ENCODE measurements at places on chromosomes 7 and 10.

GRCh38 chr7:44607141-44608068, 978 bp downstream of the OGDH start:
- no peak for DNase-seq

GRCh38 chr7:223118-223800, 30.9 kb downstream of the FAM20C start:
- no peak for DNase-seq

DNA sequence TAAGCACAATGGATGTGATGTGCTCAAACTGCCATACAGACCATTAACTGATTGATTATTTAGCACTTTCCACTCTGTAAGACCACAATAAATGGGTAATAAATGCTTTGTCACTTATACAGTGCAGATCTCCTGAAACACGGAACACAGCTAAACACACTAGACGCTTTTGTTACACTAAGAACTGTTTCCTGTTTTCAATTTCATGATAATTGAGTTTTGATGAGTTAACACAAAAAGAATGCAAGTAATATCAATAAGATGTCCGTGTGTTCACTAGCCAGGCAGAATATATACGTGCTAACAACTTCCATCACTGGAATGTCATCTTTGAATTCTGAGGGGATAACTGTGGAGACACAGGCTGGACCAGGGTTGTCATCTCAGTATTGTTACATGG, 178.8 kb downstream of the SKAP2 start:
- no peak for DNase-seq

GRCh38 chr7:37311355-37311754, 137.3 kb downstream of the ELMO1 start:
- DNase-seq: peak; percentile 81

- DNase-seq: peak; percentile 41
Measured at GRCh38 chr7:12158334-12159060, 52.6 kb upstream of the TMEM106B start.

- DNase-seq: peak; percentile 45
Measured at GRCh38 chr7:127514499-127514898, 70.9 kb downstream of the GCC1 start.

- peak; percentile 44 for DNase-seq
Measured at GRCh38 chr10:102555781-102556328, 52.1 kb downstream of the SUFU start.

GRCh38 chr7:141697211-141697871, 4.6 kb downstream of the DENND11 start:
- DNase-seq: peak; percentile 92

- DNase-seq: no peak
Measured at GRCh38 chr10:34791228-34791627, 23.9 kb downstream of the PARD3 start.

DNA sequence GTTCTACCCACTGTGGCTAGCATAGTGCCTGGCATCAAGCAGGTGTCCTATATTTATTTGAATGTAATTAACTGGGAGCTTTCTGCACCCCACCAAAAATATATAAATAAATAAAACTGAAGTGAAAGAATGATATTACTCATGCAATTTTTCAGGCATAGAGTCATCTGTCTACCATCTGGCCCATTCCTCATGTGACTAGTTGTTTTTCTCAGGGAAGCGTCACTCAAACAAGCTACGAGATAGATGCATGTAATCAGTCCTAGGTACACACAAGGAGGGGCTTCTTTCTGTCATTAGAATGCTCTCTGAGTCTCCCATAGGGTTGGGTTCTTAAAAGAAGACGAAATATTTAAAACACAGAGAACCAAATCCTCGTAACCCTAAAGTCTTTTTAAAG, 255.5 kb upstream of the KMT2E start:
- DNase-seq: peak; percentile 7

- no peak for DNase-seq
Measured at GRCh38 chr7:100642534-100642907, 1.2 kb upstream of the TFR2 start.

GRCh38 chr7:83130623-83131545, 31.8 kb downstream of the PCLO start:
- DNase-seq: no peak

GRCh38 chr10:21053953-21054690, 157.0 kb upstream of the NEBL start:
- DNase-seq: no peak

DNA sequence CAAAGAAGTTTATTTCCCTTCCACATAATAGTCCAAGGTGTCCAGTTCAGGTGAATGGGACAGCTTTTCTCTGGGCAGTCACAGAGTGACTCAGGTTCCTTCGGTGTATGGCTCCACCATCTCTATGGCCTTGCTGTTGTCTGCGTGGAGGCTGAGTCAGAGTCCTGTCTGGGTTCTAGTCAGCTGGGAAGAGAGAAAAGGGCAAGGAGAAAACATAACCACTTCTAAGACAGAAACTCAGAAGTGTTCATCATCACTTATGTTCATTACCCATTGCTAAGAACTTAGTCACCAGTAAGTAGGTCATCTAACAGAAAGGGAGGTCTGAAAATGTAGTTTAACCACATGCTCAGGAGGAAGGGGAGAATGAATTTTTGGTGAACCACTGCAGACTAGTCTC, 32.4 kb upstream of the CCDC7 start:
- DNase-seq: peak; percentile 86

DNA sequence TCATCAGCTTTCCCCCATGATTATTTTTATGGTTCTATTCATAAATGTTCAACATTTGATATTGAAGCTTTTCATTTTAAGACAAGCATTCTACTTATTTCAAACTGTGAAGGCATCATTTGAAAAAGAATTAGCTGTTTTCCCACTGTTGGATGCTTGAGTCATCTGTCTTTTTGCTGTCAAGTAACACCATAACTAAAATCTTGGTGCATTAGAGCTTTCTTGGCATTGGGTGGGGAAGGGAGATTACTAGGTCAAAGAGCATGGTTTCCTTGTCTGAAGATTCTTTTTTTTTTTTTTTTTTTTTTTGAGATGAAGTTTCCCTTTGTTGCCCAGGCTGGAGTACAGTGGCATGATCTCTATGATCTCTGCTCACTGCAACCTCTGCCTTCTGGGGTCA, 68.5 kb downstream of the CTBP2 start:
- no peak for DNase-seq

GRCh38 chr7:92751902-92752901, 84.2 kb downstream of the CDK6 start:
- peak; percentile 94 for DNase-seq

GRCh38 chr7:91162436-91162835, 101.8 kb upstream of the FZD1 start:
- no peak for DNase-seq

DNA sequence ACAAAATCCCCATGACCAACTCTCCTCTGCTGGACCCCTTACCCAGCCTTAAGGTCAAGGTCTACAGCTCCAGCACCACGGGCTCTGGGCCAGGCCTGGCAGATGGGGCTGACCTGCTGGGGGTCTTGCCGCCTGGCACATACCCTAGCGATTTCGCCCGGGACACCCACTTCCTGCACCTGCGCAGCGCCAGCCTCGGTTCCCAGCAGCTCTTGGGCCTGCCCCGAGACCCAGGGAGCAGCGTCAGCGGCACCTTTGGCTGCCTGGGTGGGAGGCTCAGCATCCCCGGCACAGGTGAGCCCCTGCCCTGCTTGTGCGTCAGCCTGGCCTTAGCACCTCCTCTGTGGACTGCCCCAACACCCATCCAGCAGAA, 27.5 kb upstream of the SLC29A3 start:
- no peak for DNase-seq

DNA sequence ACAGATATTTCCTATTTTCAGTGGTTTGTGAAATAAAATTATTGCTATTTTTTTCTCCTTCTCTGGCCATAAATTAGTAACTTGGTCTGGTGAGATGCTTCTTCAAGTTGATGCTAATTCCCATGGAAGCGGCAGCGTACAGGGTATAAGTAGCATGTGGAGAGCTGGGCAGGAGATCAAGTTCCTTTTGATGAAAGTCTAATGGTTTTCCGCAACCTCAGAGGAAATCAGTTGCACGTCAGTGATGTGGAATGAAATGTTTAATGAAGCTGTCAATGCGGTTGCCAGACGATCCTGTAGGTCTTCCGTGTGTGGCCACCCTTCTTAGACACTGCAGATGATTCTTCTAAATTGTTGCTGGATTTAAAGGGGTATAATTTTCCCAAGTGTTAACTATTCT, 236.4 kb upstream of the GRM3 start:
- peak; percentile 1 for DNase-seq

DNA sequence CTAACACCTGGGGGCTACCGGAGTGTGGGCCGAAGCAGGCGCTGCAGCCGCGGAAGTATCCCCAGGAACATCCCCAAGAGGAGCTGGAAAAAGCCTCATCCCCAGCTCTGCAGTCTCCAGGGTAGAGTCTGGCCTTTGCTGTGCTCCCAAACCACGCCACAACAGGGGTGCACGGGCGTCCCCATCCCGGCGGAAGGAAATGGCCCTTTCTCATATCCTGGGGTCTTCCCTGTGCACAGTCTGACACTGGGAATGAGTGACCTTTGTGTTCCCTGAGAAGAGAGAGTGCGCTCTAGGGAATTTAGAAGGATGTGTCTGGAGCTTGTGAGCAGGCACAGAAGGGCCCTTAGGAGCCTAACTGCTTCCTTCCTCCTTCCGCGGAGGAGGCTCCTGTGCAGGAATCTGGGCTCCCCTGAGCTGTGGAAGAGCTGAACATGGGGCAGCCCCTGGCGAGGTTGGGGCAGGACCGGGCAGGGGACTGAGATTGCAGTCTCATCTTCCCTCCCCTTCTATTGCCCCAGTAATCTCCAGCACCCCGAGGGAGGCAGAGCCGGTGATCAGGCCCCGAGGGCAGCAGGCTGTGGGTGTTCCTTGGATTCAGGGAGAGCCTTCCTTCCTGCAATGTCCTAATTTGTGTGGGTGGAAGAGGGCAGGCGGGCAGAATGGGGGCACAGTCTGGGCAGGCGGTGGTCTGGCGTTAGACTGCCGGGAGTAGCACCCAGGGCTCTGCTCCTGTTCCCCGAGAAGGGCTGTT, 1.3 kb downstream of the REPIN1 start:
- DNase-seq: no peak

- DNase-seq: no peak
Measured at GRCh38 chr7:158274404-158274811, 313.2 kb downstream of the PTPRN2 start.

DNA sequence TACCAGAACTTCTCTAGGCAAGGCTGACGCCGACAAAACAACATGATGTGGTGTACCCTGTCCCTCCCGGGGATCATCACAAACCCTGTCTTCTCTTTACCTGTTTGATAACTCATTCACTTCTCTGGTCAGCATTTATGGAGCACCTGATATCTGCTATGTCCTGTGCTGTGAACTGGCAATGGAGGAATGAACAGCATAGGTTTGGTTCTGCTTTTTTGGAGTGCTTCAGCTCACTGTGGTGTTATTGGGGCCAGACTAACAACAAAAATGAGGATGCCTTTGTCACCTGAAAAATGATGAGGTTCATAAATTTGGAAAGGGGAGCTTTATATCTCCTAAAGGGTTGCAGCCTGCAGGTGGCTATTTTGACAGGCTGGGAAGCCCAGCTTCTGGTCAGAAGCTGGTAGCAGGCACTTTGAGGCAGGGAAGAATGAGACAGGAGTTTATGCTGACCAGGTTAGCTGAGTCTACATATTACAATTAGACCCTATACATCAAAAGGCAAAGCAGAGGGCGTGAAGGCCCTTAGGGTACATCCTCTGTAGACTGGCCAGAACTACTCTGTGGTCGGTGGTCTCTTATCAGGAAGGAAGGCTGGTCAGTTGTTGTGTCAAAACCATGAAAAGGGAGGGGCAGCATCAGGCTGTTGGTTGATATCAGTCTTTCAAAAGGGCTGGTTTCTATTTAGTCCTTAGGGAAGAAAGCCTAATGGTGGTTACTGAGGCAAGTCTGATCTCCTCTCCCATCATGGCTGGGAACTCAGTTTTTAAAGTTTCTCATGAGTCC, 42.3 kb downstream of the SH2D4B start:
- DNase-seq: no peak

GRCh38 chr10:62815381-62816075, 638 bp downstream of the EGR2 start:
- DNase-seq: peak; percentile 7

DNA sequence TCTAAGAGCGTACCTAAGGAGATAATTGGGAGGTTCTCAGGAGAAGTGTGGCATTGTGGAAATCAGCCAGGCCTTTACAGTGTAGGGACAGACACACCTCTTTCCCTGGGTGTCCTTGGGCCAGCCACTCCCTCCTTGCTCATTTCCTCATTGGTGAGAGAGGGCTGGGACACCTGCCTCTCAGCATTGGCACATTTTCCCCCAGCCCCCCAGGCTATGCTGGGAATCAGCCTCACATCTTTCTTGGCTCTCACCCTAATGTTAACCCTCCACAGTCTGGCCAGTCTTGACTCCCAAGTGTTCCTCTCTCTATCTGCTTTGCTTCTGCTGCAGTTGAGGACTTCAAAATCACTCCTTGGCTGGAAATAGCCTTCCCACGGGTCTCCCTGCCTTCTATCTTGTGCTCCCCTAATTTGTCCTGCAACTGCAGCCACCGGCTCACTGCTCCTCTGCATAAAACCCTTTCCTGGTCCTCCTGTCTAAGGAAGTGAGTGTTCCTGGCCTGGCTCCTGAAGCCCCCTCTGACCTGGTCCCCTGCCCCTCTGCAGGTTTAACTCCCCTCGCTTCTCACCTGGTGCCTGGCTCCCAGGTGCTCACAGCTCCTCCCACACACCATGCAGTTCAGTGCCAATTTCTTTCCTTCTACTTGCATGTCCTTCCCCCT, 15.8 kb downstream of the TBXAS1 start:
- DNase-seq: no peak

DNA sequence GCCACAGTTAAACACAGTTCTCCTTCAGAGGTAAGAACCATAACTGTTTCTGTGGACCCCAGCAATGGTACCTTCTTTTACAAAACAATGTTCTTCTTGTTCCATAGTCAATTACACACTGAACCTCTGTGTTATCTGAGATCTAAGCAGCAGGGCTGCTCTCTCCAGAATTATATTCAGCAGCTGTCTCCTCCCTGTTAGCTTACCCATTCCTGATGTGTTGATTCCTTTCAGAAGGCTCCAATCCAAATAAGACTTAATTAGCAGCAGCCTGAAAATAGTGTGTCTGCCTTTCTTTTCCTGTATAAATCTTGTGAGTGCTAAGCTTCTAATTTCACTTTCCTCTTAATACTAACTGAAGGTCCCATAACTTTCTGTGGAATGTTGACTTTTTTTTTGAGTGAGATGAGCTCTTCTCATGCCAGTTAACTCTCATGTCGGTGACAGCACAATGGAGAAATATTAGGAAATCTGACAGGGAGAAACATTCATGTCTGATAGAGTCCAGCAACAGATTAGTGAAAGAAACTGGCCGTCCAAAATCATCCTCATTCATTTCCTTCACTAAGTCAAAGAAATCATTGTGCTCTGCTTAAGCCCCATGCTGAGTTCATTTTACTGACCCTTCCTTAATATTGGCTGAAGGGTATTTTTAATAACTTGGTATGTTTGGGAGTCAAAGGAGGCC, 226.5 kb downstream of the PRKG1 start:
- DNase-seq: no peak
